ENCODE measurements at places on chromosomes 5 and 9. TPM values are rescaled to one million over a fixed set of nuclear protein-coding genes. Genes with fewer than 3 reads are reported as not detected.

- no peak for DNase-seq
Observed at GRCh38 chr5:107887166-107887943, 216.6 kb upstream of the EFNA5 start.

DNA sequence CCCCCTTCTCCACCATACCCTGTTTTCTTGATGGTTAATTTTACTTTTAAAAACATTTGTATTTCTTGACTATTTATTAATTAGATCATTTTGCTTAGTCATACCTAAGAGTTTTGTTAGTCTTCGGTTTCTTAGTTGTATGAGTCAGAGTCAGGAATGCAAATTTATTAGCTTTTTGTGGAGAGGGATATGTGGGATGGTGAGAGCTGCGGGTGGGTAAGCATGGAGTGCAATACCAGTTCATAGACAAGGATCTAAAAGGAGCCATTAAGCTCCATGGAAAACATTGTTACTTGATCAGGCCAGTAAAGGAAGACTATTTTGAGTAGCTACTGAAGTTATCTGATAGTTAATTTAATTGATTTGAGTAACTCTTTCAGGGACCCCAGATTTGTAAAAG lies 77.5 kb downstream of the ZSWIM6 start:
- peak; percentile 43 for DNase-seq

GRCh38 chr9:35758475-35759050 lies 4.5 kb upstream of the MSMP start:
- DNase-seq = no peak

The CREB3 gene
- 21.8 TPM for total RNA-seq

All from SK-MEL-5 (cell line).